ENCODE measurements at places on chromosomes 6 and 20. TPM values are rescaled to one million over a fixed set of nuclear protein-coding genes. Genes with fewer than 3 reads are reported as not detected.

The EDN1 gene
- not detected for total RNA-seq

The TCF19 gene
- total RNA-seq: 89.8 TPM

The SCUBE3 gene
- not detected for total RNA-seq

The CLPSL1 gene
- total RNA-seq: not detected

The NKAIN4 gene
- total RNA-seq: not detected

The TGM3 gene
- not detected for total RNA-seq

The DNAAF9 gene
- total RNA-seq: 1.1 TPM

The DDO gene
- total RNA-seq: not detected

The TRIM38 gene
- 8.2 TPM for total RNA-seq

The TMEM200A gene
- not detected for total RNA-seq

The RAET1L gene
- not detected for total RNA-seq

The SPATS1 gene
- not detected for total RNA-seq

The ENPP3 gene
- 0.64 TPM for total RNA-seq

The EFCAB8 gene
- total RNA-seq: 0.56 TPM

The C6orf141 gene
- 0.33 TPM for total RNA-seq

The MLN gene
- total RNA-seq: not detected

The COL11A2 gene
- 1.1 TPM for total RNA-seq

The MED20 gene
- 19.8 TPM for total RNA-seq
